Stimulated activated CD4-positive, alpha-beta T cell treated with anti-CD3 and anti-CD28 coated beads, Interleukin-15, amount 100 ng/mL, for 48 hours (primary cell): ENCODE measurements at places on chromosomes 3 and 15.

DNA sequence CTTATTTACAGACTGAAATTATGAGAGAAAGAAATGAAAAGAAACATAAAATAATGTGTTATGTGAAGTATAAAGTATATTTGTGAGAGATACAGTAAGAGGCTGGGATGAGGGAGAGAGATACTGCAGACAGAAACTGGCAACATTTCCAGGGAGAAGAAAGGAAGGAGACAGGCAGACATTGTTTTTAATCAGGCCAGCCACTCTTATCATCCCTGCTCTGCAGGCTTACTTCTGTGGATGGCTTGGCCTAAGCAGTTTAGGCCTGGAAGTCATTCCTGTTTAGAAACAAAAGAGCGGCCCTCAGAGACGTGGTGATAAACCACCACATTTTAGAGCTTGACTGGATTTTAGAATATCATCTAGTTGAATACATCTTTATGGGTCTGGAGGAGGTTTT lies 12.4 kb downstream of the PCCB start:
- DNase-seq: no peak

GRCh38 chr3:140086642-140087041 lies 151.7 kb downstream of the CLSTN2 start:
- DNase-seq: no peak

DNA sequence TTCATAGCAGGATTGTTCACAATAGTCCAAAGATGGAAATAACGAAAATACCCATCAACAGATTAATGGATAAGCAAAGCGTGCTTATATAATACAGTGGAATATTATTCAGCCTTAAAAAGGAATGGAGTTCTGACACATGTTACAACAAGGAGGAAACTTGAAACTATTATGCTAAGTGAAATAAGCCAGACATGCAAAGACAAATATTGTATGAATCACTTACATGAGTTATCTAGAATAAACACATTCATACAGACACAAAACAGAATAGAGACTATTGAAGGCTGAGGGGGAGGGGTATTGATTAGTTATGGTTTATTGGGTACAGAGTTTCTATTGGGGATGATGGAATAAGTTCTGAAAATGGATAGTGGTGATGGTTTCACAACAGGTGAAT lies 438.6 kb downstream of the CADM2 start:
- no peak for DNase-seq

DNA sequence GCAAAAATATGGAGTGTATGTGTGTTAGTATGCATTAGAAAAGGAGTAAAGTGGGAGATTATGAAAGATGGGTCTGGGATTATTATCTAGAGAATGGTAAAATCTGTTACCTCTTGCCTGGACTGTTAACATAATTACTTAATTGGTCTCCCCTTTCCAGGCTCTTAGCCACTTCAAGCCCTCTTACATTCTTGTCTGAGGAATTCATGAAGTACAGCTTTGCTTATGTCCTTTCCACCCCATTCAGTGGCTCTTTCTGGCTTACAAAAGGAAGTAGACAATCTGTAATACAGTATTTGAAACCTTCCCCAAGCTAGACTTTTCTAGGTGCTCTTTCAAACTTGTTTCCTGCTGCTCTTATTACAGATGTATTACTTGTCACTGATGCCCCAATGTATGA lies 129.8 kb downstream of the MBNL1 start:
- no peak for DNase-seq

DNA sequence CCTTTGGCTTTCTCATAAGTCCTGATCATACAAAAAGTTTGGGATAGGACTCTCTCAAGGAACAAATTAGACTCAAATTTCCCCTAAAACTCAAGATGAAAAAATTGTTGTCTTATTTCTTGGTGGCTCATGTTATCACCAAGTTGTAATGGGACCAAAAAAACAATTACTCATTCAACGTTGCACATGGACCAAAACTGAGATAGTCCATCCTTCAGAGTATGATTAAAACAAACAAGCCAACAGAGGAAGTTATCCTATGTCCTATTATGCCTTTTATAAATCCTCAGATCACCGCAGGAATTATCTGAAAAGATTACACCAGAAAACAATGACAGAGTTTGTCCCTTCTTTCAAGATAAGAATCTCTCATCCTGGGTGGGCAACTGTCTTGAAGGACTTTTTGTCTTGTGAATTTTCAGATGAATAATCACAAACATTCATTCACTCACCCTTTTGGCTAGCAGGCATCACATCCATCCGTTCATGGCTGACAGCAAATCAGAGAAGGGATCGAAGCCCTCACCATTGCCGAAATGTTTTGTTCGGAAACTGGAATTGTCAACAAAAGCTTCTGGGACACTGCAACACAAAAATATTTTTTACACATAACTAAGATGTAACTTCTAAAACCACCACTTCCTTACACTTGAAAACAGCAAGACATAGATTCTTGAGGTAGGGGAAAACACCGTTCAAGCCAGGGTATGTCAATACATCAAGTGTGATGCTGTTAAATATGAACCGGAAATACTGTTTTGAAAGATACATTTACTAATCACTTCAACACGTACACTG lies 90.4 kb downstream of the FOXP1 start:
- no peak for DNase-seq

GRCh38 chr3:30438126-30438525 lies 168.3 kb upstream of the TGFBR2 start:
- DNase-seq: no peak

DNA sequence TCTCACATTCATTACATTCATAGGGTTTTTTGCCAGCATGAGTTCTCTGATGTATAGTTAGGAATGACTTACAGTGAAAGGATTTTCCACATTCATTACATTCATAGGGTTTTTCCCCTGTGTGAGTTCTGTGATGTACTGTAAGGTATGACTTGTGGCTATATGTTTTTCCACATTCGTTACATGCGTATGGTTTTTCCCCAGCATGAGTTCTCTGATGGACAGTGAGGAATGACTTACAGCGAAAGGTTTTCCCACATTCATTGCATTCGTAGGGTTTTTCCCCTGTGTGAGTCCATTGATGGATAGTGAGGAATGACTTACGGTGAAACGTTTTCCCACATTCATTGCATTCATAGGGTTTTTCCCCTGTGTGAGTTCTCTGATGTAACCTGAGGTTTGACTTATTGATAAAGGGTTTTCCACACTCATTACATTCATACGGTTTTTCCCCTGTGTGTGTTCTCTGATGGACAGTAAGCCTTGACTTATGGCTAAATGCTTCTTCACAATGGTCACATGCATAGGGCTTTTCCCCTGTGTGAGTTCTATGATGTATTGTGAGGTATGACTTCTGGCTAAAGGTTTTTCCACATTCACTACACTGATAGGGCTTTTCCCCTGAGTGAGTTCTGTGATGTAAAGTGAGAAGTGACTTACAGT lies 47.4 kb downstream of the ZNF717 start:
- no peak for DNase-seq

GRCh38 chr3:52415800-52416199 lies 29.1 kb downstream of the SEMA3G start:
- no peak for DNase-seq

DNA sequence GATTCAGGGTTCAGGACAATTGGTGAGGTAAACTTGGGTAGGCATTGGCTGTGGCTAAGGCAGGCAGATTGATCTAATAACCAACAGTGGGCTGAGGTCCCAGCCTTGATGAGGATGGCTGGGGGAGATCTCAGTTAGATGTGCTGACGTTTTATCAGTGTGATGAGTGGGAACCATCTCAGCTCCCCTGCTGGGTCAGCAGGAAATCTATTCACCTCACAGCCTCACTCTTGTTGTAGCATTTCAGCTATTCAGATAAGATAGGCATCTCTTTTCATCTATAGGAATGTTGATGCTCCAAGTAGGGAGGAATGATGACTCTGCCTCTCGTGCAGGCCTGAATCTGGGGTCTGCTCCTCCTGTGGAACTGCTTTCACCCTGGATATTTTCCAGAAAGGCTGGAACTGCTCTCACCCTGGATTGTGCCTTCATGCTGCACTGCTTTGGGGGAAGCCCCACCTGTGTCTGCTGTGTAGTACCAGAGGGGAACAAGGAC lies 973.7 kb downstream of the NSUN3 start:
- no peak for DNase-seq

- DNase-seq: no peak
Measured at GRCh38 chr3:173732237-173732636, 334.7 kb downstream of the NLGN1 start.

DNA sequence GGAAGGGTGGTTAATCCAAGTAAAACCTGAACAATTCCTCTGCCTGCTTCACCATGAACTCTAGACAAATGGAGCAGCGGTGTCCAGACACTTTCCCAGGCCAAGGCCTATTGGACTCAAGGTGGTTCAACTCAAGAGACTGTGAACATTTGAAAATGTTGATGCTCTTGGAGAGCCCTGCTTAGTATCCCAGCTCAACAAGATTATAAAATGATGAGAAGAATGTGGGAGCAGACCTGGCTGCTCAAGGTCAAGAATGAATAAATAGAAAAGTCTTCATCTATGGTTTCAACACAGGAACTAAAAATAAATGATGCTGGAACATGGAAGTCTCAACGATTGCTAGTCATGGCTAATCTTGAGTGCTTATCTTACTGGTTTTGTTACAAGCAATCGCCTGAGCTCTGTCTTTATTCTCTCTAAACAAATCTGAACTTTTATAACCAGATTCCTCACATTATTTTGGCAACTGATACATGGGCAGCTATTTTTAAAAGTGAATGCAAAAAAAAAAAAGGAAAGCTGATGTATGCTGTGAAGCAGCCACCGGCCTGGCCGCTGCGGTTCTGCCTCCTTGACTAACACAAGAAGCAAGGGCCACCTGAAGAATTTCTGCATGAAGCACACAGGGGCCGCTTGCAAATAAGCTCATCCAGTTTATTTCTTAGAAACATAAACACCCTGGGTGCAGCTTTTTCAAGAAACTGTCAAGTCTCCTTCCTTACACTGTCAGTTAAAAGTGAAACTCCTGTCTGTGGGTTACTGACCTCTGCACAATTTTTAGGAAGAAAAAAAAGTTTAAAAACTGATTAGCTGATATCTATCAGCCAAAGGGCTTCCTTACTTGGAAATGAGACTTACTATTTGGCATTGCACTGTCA lies 120.1 kb upstream of the ARHGEF3 start:
- no peak for DNase-seq

DNA sequence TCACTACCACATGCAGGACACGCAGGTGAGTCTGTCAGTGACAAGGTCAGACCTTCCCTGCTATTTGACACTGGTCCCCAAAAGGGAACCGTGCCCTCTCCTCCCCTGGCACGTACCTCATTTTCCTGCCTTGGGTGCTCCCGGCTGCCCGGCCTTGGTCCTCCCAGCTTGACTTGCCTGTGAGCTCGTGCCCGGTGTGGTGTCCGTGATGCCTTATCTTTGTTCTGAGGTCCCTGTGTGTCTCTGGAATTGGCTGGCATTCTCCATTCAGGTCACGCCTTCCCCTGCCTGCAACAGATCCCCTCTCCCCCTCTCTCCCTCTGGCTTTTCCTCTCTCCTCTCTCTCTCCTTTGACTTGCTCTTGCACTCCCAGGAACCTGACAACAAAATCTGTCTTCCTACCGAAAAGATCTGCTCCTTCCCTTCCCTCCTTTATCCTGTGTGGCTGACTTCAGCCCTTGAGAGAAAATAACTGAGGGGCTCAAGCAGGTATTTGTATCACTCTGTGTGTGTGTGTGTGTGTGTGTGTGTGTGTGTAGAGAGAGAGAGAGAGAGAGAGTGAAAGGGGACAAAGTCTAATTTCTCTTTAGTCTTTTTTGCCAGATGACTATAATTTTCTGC lies at the start of gene MASP1:
Gene MASP1, minus strand, starts transcription at position 226 of the 621 bp plus-strand sequence. Its CDS starts 105 bp downstream, at position 121.
- DNase-seq: no peak

- DNase-seq: no peak
Measured at GRCh38 chr3:28467414-28467813, 118.8 kb upstream of the AZI2 start.

DNA sequence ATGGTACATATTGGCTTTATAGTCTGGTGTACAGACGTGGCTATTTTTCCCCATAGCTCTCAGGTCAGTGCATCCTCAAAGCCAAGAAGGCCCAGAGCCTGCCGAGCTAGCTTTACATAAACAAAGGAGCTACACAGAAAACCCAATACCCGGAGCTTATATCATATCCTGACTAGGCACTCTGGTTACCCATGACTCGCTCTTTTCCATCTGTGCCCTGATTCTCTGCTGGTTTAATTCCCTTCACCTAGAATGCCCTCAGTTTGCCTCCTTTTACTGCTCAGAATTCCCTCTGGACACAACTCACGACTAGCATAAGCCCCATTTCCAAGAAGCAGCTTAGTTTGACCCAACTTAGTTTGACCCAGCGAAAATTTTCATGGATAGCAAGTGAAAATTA lies 110.8 kb downstream of the TIGIT start:
- DNase-seq: no peak

GRCh38 chr3:187971629-187972028 lies 182.3 kb upstream of the LPP start:
- no peak for DNase-seq

DNA sequence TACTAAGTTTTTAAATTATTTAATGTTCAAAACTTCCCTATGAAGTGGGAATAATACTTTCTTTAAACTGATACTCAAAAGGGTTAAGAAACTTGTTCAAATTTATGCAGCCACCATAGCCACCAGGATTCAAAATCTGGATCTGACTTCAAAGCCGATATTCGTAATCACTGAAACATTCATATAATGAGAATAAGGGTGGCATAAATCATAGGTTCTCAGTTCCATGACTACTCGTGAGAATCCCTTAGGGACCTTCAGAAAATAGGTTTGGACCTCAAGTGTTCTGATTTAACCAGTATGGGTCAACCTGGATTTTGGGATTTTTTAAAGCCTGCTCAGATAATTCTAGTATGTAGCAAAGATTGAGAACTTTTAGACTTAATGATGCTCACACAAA lies 160.6 kb downstream of the RBMS3 start:
- no peak for DNase-seq

DNA sequence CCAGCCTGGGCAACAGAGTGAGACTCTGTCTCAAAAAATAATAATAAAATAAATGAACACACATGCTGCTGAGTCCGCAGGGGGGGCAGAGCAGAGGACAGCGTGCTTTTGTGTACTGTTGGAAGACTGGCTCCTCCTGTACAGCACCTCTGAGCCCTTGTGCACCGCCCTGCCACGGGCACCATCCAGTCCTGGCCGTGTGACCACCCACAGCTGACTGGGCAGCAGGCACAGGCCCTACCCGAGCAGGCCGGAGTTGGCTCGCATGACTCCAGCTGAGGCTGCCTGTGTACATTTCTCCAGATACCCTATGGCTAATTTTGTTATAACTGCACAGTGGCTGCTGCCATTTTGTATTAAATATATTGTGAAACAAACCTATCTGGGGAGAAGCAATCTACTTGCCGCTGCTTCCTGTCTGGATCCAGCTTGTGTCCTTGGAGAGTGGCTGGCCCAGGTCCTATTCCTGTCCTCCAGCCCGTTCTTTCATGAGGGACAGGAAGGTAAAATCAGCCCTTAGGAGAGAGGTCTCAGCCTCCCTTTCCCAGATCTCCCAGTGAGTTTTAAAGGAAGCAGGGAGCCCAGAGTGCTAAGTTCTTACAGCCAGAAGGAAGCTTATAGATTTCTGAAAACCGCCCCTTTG lies 14.6 kb downstream of the IVD start:
- no peak for DNase-seq

- DNase-seq: no peak
Measured at GRCh38 chr3:143612541-143612940, 235.7 kb downstream of the SLC9A9 start.
